ENCODE measurements at places on chromosomes 6 and 20.

- DNase-seq: no peak
Measured at GRCh38 chr6:125688138-125688537, 61.3 kb upstream of the HEY2 start.

GRCh38 chr20:49482621-49483017 lies at the start of gene KCNB1:
Gene KCNB1, minus strand, starts transcription at chr20:49482668. Its CDS starts 188 bp downstream, at chr20:49482480.
- DNase-seq: peak; percentile 28

DNA sequence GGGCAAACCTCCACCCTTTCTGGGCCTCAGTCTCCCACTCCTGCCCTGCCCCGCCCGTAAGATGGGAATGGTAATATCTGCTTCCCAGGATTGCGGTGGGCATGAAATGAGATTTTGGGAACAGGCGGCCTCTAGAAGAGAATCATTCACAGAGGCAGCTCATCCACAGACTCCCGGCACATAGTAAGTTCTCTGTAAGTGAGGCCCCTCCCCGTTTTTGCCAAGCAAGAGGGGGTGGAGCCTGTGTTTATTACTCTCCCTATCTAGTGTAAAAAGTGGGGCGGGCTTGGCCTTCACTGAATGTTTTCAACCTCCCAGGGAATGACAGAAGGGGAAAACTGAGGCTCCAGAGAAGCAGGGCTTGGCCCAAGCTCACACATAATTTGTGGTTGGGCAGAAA lies 20.0 kb downstream of the SUN5 start:
- DNase-seq: no peak

DNA sequence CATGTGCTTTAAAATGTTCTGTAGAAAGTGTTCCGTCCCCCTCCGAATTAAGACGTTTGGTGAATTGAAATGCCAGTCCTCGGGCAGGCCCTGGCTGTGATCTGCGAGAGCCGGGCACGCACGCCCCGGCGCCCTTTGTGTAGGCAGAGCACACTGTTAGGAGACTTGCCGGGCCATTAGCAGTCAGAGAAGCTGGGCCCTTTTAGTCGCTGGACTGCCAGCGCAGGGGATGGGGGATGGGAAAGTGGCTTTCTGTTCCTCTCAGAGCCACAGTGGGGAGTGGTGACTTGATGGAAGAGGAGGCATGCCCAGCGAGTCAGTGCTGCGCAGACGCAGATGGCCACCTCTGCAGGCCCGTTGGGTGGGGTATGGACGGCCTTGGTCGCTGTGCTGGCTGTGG lies 2.2 kb downstream of the PPP1R3G start:
- DNase-seq: peak; percentile 11

DNA sequence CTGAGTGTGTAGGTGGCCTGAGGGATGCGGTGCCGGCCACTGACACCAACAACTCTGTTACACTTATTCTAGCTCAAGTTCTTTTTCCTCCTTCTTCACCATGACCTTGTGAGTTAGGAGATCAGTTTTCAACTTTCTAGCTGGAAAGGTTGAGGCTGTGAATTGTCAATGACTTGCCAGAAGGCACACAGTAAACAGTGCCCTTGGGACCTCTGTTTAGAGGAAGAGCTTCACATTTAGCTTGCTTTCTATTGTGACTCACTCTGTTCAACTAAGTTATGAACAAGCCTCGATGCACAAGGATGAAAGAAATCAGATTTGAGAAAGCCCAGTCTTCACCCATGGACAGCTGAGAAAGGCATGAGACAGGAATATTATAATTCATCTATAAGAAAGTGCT lies 455.6 kb downstream of the MAFB start:
- no peak for DNase-seq

DNA sequence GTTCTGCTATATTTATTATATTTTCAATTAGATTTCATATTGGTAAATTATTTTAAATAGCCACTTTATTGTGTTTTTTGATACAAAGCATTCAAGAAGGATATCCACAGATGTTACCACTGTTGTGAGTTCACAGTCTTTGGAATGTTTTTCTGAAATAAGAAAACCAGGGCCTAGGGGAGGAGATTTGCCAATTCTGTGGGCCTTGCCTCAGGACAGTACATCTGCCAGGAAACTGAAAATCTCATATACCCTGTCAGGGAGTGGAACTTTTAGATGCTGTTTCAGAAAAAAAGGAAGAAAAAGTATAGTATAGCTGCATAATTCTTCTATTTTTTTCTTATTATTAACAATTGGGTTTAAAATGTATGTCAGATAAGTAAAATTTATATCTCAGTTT lies 995.9 kb upstream of the ADGRB3 start:
- DNase-seq: no peak

DNA sequence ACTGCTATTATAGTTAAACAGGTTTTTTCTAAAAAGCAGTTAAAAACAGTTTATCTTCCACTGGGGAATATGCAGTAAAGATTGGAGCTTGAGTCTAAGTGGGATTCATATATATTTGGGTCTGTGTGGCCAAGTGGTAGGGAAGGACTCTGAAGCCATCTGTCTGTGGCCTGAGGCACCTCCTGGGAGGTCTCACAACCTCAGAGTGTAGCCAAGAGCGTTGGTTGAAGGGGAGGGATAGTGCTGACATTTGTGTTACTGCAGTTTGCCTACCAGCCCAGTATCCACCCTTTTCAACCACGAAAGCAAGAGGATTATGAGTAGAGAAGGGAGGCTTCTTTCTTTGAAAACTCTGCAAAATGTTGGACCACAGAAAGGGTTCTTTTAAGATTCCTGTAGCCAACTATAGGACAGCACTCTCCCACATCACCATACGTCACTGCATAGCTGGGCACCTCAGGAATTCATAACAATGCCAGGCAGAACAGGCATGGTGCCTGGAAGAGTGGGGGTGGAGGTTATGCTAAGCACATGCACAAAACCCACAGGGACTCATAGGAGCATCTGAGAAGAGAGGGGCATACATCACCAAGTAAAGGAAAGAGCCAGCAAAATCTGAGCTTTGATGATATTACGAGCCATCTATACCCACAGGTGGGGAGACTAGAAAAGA lies 90.5 kb upstream of the HEY2 start:
- no peak for DNase-seq

GRCh38 chr6:10276106-10276505 lies 138.8 kb downstream of the TFAP2A start:
- no peak for DNase-seq

DNA sequence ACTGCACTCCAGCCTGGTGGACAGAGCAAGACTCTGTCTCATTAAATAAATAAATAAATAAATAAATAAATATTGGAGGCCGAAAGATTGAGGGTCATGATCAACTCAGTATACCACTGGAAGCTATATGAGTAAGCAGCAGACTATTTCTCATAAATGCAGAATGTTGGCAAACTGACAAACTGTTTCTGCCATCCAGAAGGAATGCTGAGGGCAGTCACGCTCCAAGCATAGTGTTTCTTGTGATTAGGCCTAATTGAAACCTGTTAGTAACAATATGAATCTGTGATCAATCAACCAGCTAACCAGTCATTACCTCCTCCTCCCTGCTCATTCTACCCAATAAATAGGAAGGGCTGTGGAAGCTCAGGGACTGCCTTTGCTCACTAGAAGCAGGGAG lies 15.2 kb upstream of the KCNK15 start:
- no peak for DNase-seq

GRCh38 chr20:1108437-1108920 lies 9.9 kb upstream of the PSMF1 start:
- DNase-seq: peak; percentile 51

DNA sequence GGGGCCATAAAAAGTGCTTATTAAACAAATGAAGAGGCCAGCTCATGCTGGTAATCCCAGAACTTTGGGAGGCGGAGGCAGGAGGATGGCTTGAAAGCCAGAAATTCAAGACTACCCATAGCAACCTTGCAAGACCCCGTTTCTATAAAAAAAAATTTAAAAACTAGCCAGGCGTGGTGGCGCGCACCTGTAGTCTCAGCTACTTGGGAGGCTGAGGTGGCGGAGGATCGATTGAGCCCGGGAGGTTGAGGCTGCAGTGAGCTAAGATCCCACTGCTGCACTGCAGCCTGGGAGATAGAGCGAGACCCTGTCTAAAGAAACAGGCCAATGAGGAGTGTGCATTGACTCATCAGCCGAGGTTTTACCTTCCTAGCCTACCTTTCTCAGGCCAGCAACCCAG lies 15.2 kb downstream of the NPEPL1 start:
- DNase-seq: no peak

GRCh38 chr6:42679358-42679757 lies 43.0 kb downstream of the PRPH2 start:
- no peak for DNase-seq

DNA sequence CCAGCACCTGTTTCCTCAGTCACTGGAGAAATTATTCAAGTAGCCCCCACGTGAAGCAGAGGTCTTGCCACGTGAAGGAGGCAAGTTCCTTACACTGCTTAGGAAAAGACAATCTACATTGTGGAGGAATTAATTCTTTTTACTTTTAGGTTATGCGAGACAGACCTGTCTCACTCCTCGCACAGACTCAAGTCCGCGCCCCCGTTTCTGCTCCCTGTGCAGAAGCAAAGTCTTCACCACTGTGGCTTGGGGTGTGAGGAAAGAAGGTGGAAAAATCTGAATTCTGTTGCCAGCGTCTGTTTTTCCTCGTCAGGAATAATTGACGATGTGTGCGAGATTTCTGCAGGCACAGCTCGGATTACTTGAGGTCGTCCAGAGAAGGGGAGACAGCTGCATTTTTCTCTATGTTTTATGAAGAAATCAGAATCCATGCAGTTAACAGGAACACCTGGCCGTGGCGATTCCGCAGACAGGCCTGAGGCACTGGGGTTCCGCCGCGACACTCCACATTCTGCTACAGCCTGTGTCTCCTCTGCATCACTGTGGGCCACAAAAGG lies 185.1 kb downstream of the SMOC2 start:
- no peak for DNase-seq

DNA sequence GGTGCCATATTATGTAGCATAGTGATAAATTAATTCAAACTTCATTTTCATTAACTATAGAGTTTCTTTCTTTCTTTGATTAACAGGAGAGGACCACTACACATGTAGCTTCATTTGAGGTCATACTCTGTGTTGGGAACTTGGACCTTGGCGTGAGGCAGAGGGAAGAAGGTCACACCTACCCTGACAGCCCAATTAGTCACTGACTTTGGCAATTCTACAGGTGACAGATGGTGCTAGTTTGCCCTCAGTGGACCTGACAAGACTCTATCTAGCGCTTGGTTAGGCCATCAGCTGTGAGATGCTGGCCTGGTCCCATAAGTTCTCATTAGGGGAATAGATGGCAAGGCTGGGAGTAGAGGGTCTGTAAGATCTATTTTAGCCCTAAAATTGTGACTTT lies 14.2 kb downstream of the SLX4IP start:
- no peak for DNase-seq

DNA sequence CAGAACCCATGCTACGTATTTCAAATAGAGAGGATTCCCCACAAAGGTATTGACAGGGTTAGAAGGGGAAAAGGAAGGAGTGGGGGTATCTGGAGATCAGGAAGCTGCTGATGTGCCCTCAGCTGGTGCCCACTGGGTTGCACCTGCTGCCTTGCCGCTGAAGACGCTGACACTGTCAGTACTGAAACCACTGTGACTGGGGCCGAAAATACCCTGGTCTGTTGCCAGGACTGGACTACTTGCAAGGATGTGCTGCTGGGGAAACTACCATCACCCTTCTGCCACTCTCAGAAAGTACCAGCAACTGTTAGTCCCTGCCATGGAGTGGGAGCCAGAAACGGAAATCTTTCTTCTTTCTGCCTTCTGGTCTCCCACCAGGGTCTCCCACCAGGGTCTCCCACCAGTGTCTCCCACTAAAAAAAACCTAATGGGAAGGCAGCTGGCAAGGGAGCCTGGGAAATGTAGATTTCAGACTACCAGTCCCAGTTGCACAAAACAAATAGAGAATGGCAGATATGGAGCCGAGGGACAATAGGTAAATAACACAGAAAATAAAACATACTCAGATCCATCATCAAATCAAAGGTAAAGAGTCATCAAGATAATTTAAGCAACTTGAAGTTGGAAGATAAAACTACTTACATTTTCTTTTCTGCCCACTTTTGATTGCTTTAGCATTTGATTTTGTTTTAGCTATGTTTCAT lies 204.8 kb downstream of the TPBG start:
- DNase-seq: no peak

GRCh38 chr20:792248-792647 lies 23.9 kb upstream of the SLC52A3 start:
- no peak for DNase-seq

DNA sequence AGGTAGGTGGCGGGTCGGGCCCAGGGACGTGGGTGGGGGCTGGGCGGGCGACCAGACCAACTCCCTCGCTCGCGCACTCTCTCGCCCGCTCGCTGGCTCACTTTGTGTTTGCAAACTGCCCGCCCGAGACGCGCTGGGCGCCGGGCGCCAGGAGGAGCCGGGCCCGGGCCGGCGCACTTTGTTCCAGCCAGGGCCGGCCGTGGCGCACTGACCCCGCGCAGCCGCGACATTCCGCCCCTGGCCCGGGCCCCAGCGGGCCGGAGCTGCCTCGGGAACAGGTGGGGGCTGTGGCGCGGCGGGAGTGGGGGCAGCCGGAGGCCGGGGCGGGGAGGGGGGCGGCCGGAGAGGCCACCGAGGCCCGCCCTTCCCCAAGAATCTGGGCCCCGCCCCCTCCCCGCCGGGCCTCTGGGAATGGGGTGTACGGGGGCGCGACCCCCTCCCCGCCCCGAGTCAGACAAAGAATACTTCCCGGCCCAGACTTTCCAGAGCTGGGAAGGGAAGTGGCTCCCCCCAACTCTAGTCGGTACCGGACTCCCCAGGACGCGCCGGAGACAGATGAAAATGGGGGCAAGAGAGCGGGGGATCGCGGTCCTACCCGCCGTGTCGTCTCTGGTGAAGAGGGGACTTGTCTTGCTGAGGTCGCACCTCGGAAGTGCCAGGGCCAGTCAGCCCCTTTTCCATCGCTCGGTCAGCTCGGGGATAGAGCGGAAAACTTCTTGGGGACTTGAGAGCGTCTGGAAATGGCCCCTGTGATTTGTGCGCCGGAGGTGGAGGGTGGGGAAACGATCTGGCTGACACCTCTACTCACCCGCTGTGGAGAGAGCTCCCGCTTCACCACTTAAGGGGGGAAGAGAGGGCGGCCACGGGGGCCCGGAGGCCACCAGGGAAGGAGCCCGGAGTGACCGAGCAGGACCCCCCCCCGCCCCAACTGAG lies 951 bp downstream of the FOXP4 start:
- DNase-seq: peak; percentile 36

- DNase-seq: no peak
Measured at GRCh38 chr6:90496258-90497016, 90.4 kb downstream of the MAP3K7 start.
